B cell (primary cell): ENCODE measurements at places on chromosomes 6 and 20. TPM values are rescaled to one million over a fixed set of nuclear protein-coding genes. Genes with fewer than 3 reads are reported as not detected.

The KIAA0408 gene
- 0.34 and 0.64 TPM in 2 replicates for total RNA-seq

- no peak overlapping the region for H3K27ac ChIP-seq
- H3K27me3 ChIP-seq: no peaks in the 10 kb centered on the region
- peaks cover 28% of the 10 kb centered on the region for H3K4me1 ChIP-seq
- no peak for DNase-seq
- H3K36me3 ChIP-seq: no peaks in the 10 kb centered on the region
Measured at GRCh38 chr6:34389034-34389433, 3.4 kb downstream of the NUDT3 start.

GRCh38 chr6:133584823-133585222 is 304.1 kb upstream of the TCF21 start:
- no peak overlapping the region for H3K27ac ChIP-seq
- no peaks in the 10 kb centered on the region for H3K36me3 ChIP-seq
- no peak for DNase-seq
- no peaks in the 10 kb centered on the region for H3K27me3 ChIP-seq
- no peak overlapping the region for H3K4me3 ChIP-seq
- H3K4me1 ChIP-seq: no peaks in the 10 kb centered on the region

The ERVFRD-1 gene
- not detected in 2 replicates for total RNA-seq

GRCh38 chr6:129929433-129929832 is 68.3 kb upstream of the TMEM244 start:
- H3K36me3 ChIP-seq: no peaks in the 10 kb centered on the region
- no peak overlapping the region for H3K27ac ChIP-seq
- H3K4me1 ChIP-seq: no peaks in the 10 kb centered on the region
- H3K4me3 ChIP-seq: no peak overlapping the region

DNA sequence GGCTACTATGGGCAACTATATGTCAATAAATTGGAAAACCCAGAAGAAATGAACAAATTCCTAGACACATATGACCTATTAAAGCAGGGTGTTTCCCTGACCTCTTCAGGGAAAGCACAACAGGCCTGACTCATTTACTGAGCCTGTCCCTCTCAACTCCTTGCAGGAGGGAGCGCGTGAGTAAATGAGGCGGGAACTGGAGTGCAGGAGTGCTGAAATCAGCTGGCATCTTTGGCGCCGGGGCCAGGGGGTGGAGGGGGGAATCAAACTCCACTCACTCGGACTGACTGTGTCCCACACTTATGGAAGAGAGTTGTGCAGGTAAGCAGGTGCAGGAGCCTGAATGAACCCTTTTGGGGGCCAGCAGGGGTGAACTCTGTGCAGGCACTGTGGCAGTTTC is 671.2 kb upstream of the PTCHD4 start:
- H3K36me3 ChIP-seq: no peaks in the 10 kb centered on the region
- DNase-seq: no peak
- no peak overlapping the region for H3K4me3 ChIP-seq
- H3K27me3 ChIP-seq: no peaks in the 10 kb centered on the region
- H3K4me1 ChIP-seq: no peaks in the 10 kb centered on the region
- H3K27ac ChIP-seq: no peak overlapping the region

DNA sequence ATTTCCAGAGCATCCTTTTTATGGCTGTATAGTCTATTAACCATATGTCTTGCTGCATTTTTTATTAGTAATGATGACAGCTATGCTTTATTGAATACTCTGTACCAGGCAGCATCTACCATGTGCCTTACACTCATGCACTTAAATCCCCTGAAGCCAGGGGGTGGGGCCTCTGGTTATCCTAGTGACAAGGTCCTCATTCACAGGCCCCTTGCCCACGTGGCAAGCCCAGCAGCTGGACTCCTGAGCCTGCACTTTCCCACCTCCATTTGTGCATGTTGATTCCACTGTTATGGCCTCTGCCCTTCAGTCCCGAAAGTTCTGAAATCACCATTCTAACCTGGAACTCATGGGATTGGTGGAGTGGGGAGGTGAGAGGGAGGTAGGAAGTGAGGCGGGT is 22.3 kb downstream of the ACTR5 start:
- peaks cover 2% of the 10 kb centered on the region for H3K36me3 ChIP-seq
- no peak for DNase-seq
- no peaks in the 10 kb centered on the region for H3K27me3 ChIP-seq
- H3K4me3 ChIP-seq: no peak overlapping the region
- no peak overlapping the region for H3K27ac ChIP-seq

DNA sequence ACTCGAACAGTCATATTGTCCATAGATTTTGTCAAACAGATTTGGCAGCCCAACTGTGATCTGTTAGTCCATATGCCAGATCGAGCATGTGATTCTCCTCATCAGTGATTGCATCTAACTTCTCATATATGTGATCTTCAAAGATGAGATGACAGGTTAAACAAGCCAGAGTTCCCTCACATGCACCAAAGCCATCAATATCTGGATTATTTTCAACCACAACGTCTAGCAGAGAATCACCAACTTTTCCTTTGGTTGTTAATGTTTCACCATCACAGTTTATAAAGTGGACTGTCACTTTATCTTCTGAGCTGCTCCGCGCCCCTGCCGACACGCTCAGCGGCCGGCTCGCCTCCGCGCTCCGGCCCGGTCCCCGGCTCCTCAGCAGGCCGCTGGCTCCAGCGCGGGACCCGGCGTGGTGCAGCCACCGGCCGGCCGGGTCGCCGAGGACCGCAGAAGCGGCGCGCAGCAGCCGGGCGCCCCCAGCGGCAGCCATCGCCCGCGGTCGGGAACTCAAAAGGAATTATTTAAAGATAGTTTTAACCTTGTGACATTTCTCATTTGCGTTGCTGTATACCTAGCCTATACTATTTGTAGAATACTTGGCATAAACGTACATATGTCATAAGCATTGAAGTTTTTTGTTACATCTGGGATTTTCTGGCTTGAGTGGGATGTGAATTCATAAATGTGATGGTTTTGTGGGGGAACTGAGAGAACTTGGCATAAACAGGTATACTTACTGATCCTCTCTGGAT is 40.1 kb upstream of the DYNLRB1 start:
- no peak overlapping the region for H3K4me3 ChIP-seq
- H3K27me3 ChIP-seq: no peaks in the 10 kb centered on the region
- DNase-seq: peak; percentile 55
- no peak overlapping the region for H3K27ac ChIP-seq
- H3K4me1 ChIP-seq: no peaks in the 10 kb centered on the region

- no peaks in the 10 kb centered on the region for H3K27me3 ChIP-seq
- no peaks in the 10 kb centered on the region for H3K36me3 ChIP-seq
- H3K27ac ChIP-seq: no peak overlapping the region
- H3K4me1 ChIP-seq: no peaks in the 10 kb centered on the region
- H3K4me3 ChIP-seq: no peak overlapping the region
- no peak for DNase-seq
Measured at GRCh38 chr6:115583290-115583689, 477.4 kb downstream of the FRK start.

DNA sequence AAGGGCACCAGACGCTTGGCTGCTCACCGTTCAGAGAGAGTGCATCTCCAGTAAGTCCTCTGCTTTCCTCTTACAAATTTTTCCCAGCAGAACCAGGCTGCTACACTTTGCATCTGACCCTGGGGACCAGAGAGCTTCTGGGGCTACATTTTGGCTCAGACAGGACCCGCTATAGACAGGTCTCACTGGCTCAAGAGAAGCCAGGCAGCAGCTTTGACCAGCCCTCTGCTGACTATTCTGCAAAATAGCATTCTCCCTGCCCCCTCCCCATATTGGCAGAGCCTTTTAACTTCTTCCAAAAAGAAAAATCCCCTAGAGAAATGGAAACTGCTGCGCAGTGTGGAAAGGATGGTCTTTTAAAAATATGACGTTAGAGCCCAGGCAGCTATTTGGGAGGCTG is 37.2 kb downstream of the CPXM1 start:
- no peaks in the 10 kb centered on the region for H3K27me3 ChIP-seq
- no peak overlapping the region for H3K4me3 ChIP-seq
- no peaks in the 10 kb centered on the region for H3K36me3 ChIP-seq
- no peaks in the 10 kb centered on the region for H3K4me1 ChIP-seq
- no peak for DNase-seq

- H3K4me1 ChIP-seq: no peaks in the 10 kb centered on the region
- no peaks in the 10 kb centered on the region for H3K36me3 ChIP-seq
- DNase-seq: no peak
- H3K27me3 ChIP-seq: no peaks in the 10 kb centered on the region
Measured at GRCh38 chr6:110325197-110325596, 33.0 kb downstream of the METTL24 start.

- no peaks in the 10 kb centered on the region for H3K36me3 ChIP-seq
- DNase-seq: no peak
- H3K4me1 ChIP-seq: peaks cover 6% of the 10 kb centered on the region
Measured at GRCh38 chr20:22582386-22582963, 1.9 kb downstream of the FOXA2 start.

The EEF1A2 gene
- total RNA-seq: 1.8 and 2.2 TPM in 2 replicates

DNA sequence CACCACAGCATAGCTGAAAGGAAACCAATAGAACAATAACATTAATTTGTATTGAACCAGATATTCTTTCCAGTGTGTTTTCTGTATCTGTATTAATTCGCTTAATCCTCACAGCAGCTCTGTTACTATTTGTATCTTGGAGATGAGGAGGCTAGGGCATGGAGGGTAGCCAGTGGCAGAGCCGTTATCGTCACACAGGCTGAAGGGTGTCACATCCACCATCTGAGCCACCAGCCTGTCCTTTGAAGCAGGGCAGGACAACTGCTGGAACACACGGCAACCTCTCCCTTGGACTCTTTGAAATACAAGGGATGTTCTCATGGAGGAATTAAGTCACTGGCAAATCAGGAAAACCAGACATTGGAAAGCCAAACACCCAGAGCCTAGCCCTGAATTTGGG is 628.0 kb upstream of the CDH4 start:
- H3K27ac ChIP-seq: no peak overlapping the region
- H3K4me1 ChIP-seq: no peaks in the 10 kb centered on the region
- no peak for DNase-seq
- H3K27me3 ChIP-seq: no peaks in the 10 kb centered on the region
- no peak overlapping the region for H3K4me3 ChIP-seq

- no peak overlapping the region for H3K4me3 ChIP-seq
- no peak overlapping the region for H3K27ac ChIP-seq
- no peaks in the 10 kb centered on the region for H3K27me3 ChIP-seq
- DNase-seq: no peak
- no peaks in the 10 kb centered on the region for H3K36me3 ChIP-seq
Measured at GRCh38 chr6:38495518-38495917, 144.2 kb downstream of the BTBD9 start.

GRCh38 chr6:108562503-108562993 is 1.8 kb downstream of the FOXO3 start:
- DNase-seq: peak; percentile 31
- no peaks in the 10 kb centered on the region for H3K36me3 ChIP-seq
- no peaks in the 10 kb centered on the region for H3K27me3 ChIP-seq
- no peak overlapping the region for H3K27ac ChIP-seq

DNA sequence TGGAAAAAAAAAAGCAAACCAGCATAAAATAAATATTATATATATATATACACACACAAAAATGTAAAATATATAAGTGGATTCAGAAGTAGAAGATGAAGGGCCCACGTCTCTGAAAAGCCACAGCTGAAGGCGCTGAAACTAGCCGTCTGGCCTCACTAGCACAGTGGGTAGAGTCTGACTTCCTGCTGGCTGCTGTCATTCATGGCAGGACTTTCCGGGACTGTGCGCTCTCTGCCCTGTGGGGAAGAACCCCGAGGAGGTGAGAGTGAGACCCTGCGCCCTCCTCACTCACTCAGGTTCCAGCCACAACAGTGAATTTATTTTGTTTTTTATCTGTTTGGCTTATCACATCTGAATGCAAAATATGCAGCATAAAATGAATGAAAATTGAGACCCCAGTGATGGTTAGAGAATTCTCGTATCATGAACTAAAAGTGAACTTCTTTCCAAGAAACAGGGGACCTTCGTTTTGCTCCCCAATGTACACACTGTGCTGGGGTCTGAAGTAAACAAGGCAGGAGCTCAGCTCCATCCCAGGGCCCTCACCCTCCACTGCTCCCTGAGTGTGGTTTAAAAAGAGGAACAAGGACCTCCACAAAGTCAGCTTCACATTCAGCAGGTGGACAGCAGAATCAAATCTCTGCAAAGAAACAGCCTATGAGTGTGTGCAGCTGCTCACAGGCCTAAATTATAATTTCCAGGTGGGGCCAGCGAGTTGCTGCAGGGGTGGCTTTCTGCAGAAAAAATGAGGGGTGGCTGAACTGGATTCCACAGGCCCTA is 1.3 kb upstream of the RAMACL start:
- H3K36me3 ChIP-seq: no peaks in the 10 kb centered on the region
- peak; percentile 73 for DNase-seq
- no peaks in the 10 kb centered on the region for H3K27me3 ChIP-seq
- H3K4me1 ChIP-seq: peaks cover 46% of the 10 kb centered on the region

GRCh38 chr6:114592506-114592905 is 249.7 kb upstream of the HS3ST5 start:
- H3K36me3 ChIP-seq: no peaks in the 10 kb centered on the region
- H3K4me3 ChIP-seq: no peak overlapping the region

The APCDD1L gene
- total RNA-seq: not detected in 2 replicates

GRCh38 chr20:50343490-50344179 is 153.0 kb downstream of the CEBPB start:
- H3K27me3 ChIP-seq: peaks cover 40% of the 10 kb centered on the region
- H3K4me1 ChIP-seq: peaks cover 18% of the 10 kb centered on the region
- DNase-seq: no peak

DNA sequence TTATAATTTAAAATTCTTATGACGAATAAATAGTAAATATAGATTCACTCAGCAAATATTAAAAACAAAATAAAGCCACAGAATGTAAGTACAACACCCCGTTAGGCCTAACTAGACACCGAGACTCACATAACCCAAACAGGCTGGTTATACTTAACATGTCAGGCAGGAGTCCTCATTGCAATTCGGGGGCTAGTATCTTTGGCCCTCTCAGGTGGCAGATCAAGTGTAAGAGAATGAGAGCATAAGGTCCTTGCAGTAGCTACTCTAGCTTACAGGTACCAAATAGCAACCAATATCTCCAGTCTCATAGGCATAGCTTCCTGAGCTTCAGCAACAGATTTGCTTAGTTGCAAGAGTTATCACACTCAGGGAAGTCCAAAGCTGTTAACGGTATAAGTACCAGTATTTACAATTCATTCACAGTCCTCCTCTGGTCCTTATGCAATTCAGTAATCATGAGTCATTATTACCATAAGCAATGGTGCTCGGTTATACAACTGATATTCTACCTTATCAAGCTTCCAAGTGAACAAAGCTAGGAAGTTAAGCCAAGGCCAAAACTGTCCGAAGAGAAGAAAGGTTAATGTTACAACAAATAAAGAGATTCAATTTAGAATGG is 20.1 kb downstream of the REV3L start:
- H3K4me1 ChIP-seq: no peaks in the 10 kb centered on the region
- no peak overlapping the region for H3K4me3 ChIP-seq
- no peaks in the 10 kb centered on the region for H3K27me3 ChIP-seq
- peak overlapping the region; percentile 16 for H3K27ac ChIP-seq
- DNase-seq: no peak
